ENCODE measurements at places on chromosomes 1 and 21.

DNA sequence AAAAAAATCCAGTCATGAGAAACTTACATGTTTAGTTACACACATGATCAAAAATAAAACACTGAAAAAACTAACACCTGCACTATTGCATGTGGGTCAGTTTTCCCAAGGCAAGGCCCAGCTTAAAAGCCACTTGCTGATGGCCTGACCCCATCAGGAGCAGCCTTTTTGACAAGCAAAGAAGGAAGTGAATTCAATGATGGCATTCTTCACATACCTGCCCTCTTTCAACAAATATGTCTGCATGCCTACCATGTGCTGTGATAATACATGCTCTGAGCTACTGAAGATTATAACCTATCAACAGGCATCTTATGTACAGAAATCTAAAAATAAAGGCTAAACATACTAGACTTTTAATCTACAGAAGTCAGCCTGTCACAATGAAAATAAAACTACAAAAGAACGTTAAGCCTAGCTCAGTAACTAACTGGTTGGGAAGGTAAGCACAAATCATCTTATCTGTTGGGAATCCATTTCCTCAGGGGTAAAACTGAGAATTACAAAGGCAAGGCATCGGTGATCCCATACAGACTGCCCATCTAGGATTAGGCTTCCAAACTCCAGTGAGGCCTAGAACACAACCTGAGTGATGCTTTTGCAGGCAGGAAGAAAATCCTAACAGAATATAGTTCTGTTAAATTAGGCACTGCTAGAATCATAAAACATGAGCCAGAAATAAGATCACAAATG lies 14.5 kb downstream of the SORT1 start:
- no peak for DNase-seq

GRCh38 chr1:85471558-85471957 lies 6.6 kb upstream of the DDAH1 start:
- DNase-seq: no peak

- no peak for DNase-seq
These were observed 5.3 kb downstream of the DTL start for GRCh38 chr1:212040629-212041412.

DNA sequence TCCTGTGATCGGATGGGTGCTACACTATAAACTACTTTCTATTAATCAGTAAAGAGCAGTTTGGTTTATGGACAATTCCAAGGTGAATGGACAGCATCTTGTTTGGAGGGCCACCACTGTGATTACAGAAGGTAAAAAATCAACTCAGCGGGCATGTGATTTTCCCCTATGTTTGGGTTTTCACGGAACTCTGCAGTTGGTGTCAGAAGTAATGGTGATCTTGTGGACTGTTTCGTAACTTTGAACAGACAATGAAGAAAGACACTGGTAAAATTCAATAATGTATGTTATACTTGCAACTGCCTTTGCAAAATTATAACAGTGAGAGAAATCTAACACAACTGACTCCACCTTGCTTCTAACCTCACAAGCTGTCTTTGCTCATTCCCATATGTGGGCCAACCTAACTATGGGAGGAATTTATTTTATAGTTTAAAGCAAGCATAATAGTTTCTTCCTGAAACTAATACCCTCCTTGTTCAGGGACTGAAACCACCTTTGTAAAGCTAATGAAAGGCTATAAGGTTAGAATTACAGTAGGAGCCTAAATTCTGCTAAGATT lies 53.2 kb downstream of the TRIM33 start:
- DNase-seq: no peak

DNA sequence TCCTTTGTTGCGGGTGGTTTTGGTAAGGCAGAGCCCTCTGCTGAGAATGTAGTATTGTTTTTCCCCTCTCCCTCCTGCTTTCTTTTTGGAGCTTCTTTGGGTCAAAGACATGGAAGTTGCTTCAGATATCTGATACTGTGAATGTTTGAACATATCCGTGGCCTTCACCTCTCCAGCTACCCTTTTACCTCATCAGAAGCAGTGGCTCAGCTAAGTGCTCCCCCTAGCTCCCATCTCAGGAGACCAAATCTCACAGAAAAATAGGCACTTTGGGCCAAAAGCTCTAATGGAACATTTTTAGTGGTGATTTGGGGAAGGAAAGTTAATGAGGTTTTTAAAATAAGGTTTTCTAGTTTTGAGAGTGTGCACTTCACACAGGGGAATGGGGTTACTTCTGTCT lies 6.3 kb downstream of the TMEM200B start:
- no peak for DNase-seq

- no peak for DNase-seq
These were observed 37.3 kb downstream of the COL24A1 start for GRCh38 chr1:86119214-86119764.

DNA sequence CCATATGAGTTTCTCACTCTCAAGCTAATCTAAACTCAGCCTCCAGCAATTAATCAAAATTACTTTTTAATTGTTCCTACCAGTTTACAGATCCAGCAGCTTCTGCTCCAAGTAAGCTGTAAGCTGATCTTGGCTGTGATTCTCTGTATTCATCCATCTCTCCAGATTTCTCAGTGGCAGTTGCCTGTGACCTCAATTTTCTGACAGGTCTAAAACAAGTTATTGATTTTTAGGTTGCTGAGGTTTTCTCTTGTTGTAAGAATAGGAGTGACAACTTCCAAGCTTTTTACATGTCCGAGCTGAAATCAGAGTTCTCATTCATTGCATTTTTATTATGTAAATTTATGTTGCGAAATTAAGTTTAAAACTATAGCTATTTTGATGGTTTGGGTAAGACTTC lies 1044.4 kb downstream of the PLA2G4A start:
- no peak for DNase-seq

GRCh38 chr1:245378745-245379144 lies 224.0 kb downstream of the KIF26B start:
- DNase-seq: no peak

GRCh38 chr1:109669246-109669948 lies 1.5 kb downstream of the GSTM2 start:
- DNase-seq: no peak

DNA sequence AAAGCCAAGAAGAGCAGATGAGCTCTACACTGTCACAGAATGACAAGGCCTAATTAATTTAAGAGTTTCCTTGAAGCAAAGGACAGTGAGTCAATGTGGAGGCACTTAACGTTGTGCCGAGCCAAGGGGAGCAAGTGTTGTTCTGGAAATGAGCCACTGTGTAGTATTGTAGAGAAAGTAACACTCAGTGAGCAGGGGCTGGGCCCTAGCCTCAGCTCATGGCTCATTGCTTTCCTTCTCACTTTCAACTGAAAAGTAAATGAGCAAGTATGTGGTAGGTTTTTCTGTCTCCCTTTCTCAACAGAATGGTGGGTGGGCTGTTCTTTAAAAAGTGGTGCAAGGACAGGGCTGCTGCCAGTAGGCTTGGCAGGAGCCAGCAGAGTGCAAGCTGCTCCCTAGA lies 11.8 kb upstream of the KIAA0040 start:
- no peak for DNase-seq

DNA sequence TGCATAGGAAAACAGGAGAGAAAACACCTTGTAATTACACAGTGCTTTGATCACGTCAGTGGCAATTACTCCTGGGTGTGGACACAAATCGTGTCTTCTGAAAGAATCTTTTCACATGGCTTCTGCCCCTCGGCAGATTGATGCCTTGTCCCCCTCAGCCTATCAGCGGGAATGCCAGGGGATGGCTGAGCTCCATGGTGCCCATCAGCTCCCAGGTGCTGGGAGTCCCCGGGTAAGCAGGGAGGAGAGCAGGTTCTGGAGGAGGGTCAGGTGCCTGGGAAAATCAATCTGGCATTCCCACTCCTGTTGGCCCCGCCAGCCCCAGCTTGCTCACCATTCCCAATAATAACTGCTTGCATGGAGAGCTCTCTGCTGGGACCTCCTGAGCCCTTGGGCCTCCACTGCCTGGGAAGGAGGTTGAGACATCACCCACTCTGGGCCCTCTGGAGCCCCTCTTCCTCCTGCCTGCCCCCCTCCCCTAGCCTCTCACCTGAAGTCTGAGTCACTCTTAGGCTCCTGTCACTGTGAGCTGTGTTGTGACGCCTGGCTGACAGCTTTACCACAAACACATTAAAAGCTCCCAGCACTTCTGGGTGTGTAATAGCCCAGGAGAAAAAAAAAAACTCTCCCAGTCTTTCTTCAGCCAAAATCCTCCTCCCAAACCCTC lies 4.9 kb downstream of the CAMK2N1 start:
- no peak for DNase-seq
